ENCODE measurements at places on chromosomes 6 and 20. TPM values are rescaled to one million over a fixed set of nuclear protein-coding genes. Genes with fewer than 3 reads are reported as not detected.

GRCh38 chr20:50498071-50498776 lies 12.0 kb upstream of the PTPN1 start:
- DNase-seq: no peak

The PGC gene
- not detected for polyA plus RNA-seq

The GGTLC1 gene
- polyA plus RNA-seq: not detected

The LY6G6C gene
- polyA plus RNA-seq: 1.1 TPM

GRCh38 chr6:160930547-160931377 lies 60.8 kb upstream of the MAP3K4 start:
- peak; percentile 72 for DNase-seq

- no peak for DNase-seq
These were observed 22.8 kb downstream of the RGS17 start for GRCh38 chr6:153108315-153108714.

- DNase-seq: no peak
These were observed 55.7 kb upstream of the NOP56 start for GRCh38 chr20:2596673-2597279.

GRCh38 chr6:160973311-160974250 lies 18.0 kb upstream of the MAP3K4 start:
- DNase-seq: no peak

DNA sequence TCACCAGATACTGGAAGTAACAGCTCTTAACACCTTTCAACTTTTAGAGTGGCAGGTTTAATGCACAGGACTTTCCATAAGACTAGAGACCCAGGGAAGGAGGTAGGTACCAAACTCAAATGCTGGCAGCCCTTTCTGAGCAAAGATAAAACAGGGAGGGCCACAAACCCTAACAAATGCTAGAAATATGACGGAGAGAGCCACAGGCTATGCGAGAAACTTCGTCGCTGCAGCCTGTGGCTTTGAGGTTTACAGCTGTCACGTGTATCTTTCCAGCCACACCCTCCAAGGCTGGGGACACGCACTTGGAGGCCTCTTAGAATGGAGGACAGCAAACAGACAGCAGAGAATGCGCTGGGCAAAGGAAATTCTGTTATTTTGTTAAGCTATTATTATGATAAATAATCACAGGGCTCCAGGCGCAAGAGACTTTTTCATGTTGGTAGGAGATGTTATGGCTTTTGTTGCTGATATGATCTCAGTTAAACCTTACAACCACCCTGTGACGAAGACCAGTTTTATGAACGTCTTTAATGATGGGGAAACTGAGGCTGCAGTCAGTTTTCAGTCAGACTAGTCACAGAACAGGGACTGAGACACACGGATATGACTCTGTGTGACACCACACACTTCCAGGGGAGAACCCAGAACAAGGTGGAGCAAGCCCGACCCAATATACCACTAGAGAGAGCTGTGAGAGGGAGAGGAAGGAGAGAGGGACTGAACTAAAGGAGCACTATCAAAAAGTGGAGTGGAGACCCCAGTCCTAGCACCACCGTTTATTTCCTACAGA lies 2.0 kb downstream of the TRAM2 start:
- DNase-seq: no peak

DNA sequence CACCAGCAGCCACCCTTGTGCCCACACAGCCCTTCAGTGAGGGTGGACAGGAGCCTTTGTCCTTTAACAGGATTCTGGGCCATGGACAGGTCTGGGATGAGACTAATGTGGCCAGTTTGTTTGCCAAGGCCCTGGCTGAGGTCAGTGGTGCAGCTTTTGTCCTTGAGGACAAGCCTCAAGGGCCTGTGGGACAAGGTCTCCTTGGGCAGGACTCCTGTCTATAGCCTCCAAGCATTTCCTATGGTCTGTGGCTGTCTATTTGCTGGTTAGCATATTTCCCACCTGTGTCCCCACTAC lies 44.1 kb downstream of the SUN5 start:
- DNase-seq: no peak

GRCh38 chr20:36871640-36872570 lies 4.0 kb upstream of the TLDC2 start:
- no peak for DNase-seq

- no peak for DNase-seq
These were observed 128.1 kb downstream of the MYLK4 start for GRCh38 chr6:2622671-2623070.

The HAO1 gene
- not detected for polyA plus RNA-seq

DNA sequence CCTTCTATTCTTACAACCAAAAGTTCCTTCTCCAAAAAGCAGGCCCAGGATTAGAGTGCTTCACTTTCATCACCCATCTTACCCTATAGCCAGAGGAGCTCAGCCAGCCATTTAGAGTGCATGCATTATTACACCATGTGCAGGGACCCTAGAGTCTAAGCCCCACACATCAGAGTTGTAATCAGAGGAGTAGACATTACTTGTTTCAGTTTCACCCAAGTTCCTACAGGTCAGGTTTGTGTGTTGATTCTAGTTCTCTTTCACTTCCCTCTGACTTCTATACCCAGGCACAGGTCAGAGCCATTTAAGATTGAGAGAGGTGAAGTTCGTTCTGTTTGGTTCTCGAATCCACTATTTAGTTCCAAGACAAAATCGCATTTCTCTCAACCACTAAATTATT lies 16.3 kb upstream of the ARFGEF3 start:
- no peak for DNase-seq

The MYH7B gene
- polyA plus RNA-seq: 1.6 TPM

DNA sequence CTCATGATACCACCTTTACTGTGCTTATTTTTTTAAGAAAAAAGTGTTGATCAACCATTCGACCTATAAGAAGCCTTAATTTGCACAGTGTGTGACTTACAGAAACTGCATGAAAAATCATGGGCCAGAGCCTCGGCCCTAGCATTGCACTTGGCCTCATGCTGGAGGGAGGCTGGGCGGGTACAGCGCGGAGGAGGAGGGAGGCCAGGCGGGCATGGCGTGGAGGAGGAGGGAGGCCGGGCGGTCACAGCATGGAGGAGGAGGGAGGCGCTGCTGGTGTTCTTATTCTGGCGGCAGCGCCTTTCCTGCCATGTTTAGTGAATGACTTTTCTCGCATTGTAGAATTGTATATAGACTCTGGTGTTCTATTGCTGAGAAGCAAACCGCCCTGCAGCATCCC lies 15.6 kb upstream of the SLC22A1 start:
- no peak for DNase-seq

DNA sequence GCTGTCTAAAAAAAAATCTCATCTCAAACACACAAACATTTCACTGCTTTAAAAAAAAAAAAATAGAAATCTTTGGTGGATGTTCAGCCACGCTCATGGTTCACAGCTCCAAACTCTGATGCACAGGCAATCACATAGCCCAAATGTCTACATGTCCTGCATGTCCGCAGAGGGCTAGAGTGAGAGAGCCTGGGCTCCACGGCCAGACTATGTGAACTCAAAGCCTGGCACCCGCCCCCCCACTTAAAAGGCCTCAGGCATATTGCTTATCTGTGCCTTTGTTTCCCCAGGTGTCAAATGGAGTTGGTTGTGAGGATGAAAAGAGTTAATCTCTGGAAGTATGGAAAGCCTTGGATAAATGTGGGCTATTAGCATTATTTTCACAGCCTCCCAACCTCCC lies 10.5 kb upstream of the PTGIS start:
- DNase-seq: no peak

GRCh38 chr6:138503881-138504680 lies 4.8 kb upstream of the NHSL1 start:
- DNase-seq: no peak

DNA sequence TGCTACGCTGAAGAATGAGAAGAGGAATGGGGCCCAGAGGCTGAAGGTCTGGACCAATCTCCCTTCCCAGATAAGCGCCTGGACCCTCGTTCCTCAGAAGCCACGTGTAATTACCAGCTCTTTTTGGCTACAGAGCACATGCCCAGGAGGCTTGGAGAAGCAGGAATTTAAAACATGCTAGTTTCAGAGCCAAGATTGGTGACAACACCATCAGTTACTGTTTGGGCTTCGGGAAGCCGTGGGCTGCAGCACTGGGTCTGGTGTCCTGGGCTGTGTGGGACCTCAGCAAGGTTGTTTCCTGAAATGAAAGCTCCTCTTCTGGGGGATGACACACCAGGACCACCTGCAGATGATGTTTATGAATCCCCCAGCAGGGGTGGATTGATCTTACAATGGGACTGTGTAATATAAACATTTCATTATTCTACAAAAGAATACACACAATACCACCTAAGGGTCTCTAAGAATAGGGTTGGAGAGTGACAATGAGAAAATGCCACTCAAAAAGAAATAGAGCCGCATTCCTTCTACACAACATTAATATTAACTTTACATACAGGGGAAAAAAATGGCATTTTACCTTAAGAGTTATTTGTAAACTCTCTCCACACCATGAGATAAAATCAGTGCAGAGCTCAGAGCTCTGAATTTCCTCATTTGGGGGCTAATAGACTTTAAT lies 207.8 kb upstream of the FOXQ1 start:
- no peak for DNase-seq

DNA sequence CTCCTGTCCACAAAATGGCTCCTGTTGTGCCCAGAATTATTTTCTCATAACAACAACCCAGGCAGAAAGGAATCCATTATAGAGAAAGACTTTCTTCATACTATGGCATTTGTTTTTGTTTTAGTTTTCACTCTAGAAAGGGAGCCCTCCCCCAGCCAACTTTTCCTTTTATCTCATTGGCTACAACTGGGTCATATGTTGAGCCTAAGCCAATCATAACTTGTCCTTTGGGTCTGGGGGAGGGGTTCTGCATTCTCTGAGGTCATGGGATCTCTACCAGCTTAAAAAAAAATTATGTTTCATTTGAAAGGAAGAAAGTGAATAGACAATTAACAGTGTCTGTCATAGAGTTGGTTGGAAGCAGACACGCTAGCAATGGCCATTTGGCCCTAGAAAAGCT lies 177.6 kb downstream of the AIG1 start:
- no peak for DNase-seq

All from left kidney (tissue), 8 donors.